ENCODE measurements at places on chromosomes 13 and 19.

GRCh38 chr13:27988520-27988919, at the start of gene URAD:
URAD (minus strand) TSS chr13:27988693; CDS start chr13:27988637, 56 bp downstream.
- DNase-seq, result no peak

DNA sequence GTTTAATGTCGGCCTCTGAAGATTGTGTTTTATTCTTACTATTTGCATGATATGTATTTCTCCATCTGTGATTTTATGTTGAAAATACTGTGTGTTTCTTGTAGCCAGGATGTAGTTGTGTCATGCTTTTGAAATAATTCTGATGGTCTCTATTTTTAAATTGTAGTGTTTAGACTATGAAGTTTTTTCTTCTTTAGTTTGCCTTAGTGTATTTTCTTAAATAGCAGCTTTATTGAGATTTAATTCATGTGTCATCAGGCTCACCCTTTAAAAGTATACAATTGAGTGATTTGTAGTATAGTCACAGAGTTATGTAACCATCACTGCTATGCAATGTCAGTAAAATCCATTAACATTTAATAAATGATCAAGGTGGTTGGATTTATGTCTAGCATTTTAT, 74.5 kb downstream of the PCCA start:
- no peak for DNase-seq

- DNase-seq, result no peak
Measured at GRCh38 chr19:33498391-33499000, 23.1 kb downstream of the PEPD start.

DNA sequence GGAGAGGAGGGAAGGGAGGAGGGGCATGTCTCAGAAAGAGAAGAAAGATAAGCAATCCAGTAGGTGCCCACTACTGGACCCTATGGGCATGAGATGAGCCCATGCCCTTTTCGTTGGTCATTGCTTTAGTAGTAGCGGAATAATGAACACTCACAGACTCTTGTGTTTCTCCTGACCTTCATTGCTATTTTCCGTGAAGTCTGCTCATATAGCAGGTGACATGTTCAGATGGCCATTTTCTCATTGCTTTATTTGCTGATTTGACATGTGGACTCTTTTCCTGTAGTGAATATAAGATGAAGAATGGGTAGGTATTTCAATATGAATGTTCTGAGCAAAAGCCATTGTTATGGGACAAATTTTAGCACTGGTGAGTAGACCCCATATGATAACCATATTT, 16.4 kb downstream of the WDFY2 start:
- no peak for DNase-seq

DNA sequence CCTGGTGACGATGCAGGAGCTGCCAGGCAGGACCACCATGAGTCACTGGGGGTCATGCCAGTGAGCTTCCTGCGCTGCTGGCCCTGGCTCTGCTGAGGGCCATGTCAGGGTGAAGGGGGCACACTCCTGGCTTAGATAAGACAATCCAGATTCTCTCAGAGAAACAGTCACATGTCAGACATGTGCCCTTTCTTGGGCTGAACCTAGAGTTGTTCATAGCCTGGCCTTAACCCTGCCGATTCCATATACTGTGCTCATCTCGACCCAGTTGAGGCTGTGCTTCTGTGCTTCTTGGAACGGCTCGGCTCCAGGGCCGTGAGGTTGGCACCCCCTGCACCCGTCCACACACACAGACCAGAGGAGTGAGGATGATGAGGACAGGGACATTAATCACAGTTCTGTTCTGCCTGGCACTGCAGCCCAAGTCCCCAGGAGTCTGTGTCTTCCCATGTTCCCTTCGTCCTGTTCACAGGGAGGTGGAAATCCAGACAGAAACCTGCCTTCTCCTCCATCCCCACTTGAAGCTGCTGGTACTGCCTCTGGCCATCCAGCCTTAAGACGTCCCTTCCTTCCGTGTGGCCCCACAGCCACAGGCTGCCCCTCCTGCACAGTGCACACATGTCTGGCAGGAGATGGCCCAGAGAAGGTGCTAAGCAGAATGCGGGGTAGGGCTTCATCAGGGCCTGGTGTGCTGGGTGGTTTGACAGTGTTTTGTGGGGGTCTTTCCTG, 50.0 kb downstream of the LYL1 start:
- no peak for DNase-seq

- DNase-seq, result no peak
Measured at GRCh38 chr19:40908976-40909375, 26.9 kb upstream of the CYP2A7 start.

DNA sequence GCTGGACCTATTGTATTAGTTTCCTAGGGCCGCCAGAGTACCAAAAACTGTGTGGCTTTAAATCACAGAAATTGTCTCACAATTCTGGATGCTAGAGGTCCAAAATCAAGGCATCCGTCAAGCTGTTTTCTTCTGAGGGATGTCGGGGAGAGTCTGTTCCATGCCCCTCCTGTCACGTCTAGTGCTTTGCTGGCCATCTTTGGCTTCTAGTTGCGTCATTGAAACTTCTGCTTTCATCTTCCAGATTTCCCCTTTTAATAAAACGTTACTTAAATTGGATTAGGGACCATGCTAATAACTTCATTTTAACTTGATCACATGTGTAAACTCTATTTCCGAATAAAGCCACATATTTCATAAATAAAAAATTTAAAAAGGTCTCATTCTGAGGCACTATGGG, 47.5 kb downstream of the TRPM4 start:
- no peak for DNase-seq

GRCh38 chr19:8430650-8431049, 14.1 kb upstream of the HNRNPM start:
- DNase-seq, result no peak

- no peak for DNase-seq
Measured at GRCh38 chr19:14530005-14530348, 583 bp downstream of the TECR start.

DNA sequence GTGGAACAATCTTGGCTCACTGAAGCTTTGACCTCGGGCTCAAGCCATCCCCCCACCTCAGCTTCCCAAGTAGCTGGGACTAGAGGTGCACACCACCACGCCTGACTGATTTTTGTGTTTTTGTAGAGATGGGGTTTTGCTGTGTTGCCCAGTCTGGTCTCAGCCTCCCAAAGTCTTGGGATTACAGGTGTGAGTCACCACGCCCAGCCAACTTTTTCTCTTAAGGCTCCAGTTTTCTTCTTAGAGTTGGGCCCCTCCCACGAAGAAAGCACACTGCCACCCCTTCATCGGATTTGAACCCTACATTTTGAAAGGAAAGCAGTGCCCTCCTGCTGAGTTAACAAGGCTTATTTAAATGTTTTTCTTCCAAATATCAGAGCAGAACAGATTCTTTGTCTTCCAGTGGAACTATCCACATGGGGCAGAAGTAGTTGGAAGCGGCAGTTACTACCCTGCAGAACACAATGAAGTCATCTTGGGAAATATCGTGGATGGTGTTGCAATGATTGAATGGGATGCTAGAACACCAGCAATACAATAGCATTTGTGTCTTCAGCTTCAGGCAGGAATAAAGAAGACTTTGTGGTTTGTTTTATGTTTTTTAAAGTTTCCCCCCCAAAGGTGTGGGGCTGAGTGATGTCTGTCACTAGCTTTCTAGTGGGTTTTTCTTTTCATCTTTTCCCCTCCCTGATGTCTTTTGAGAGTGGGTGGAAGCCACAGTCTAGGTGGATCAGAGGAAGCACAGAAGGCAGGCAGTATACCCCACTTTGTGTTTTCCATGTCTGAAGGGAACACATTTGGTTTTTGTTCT, 8.9 kb downstream of the ACTN4 start:
- DNase-seq, result peak; percentile 31

- peak; percentile 44 for DNase-seq
Measured at GRCh38 chr19:6412447-6413091, 12.0 kb downstream of the KHSRP start.

GRCh38 chr13:39037410-39037879, 444 bp downstream of the PROSER1 start:
- no peak for DNase-seq

DNA sequence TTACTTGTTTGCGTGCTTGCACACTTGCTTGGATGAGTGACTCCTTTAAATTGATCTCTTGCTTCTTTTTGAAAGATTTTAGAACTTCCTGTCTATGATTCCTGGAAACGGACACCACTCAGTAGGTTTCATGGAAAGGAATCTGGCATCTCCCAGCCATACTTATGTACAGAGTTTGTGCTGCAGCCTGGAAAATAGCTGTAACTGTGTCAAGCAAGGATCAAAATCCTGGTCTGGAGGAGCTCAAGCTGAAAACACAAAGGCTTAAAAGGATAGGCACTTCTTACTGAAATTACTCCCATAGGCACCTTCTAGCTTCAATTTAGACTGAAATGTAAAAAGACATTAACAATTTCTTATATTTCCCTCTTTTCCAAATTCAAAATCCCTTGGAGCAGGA, 1.4 kb upstream of the FREM2 start:
- DNase-seq, result no peak

GRCh38 chr19:18100710-18101109, 3.1 kb downstream of the MAST3 start:
- DNase-seq, result no peak

- DNase-seq, result no peak
Measured at GRCh38 chr19:13952931-13953531, 722 bp downstream of the DCAF15 start.

- DNase-seq, result no peak
Measured at GRCh38 chr19:35291916-35292315, at the start of gene MAG. MAG (plus strand) TSS chr19:35292161; CDS start chr19:35295409, 3,248 bp downstream.

GRCh38 chr13:75806117-75806516, 170.0 kb downstream of the LMO7 start:
- DNase-seq, result no peak

DNA sequence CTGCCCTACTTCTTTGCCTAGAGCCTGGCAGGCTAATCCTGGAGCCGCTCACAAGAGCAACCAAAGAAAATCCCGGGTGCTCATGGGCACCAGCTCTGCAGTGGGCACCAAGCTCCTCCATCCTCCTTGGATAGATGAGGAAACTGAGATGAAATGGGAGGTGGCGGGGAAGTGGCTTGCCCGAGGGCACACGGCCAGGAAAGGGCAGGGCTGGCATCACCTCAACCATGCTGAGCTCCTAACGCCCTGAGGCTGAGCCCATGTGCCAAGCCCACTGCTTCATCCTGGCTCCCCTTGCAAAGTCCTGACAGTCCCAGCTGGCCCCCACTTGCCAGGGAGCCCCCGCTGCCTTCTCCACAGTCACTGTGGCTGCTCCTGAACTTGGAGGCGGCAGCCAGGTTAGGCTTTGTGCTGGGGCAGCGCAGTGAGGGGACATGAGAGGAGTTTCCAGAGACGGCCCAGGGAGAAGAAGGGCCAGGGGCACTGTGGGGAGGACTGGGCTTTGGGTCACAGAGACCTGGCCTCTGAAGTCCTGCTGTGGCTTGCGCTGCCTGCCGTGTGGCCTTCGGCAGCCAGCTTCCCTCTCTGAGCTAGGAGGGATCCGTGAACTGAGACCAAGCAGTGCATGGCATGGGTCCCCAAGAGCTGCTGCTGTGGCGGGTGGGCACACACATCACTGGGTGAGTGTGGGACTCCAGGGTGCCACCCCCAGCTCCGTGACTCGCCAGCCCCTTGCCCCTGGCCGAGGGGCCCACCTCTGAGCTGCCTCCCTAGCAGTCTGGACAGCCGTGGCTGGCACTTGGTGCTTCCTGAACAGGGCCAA, 17.5 kb downstream of the TMED1 start:
- no peak for DNase-seq

GRCh38 chr13:23919006-23919405, 21.7 kb upstream of the C1QTNF9B start:
- DNase-seq, result no peak

DNA sequence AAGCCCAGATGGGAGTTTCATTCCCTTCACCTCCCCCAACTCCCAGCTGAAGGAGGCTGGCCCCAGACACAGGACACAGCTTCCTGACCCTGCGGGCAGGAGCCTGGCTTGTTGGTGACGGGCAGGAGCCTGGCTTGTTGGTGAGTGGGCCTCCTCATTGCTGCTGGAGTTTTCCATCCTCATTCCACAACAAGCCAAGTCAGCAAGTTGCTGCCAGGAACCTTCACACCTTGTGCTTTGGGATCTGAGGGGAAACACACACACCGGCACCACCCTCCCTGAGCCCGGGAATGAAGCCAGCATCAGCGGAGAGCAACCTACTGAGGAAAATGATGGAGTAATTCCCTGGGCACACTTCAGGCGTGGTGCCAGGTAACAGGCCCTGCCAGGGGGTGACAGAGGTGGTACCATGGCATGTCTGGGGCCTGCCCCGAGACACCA, 74.9 kb downstream of the ALOX5AP start:
- no peak for DNase-seq

DNA sequence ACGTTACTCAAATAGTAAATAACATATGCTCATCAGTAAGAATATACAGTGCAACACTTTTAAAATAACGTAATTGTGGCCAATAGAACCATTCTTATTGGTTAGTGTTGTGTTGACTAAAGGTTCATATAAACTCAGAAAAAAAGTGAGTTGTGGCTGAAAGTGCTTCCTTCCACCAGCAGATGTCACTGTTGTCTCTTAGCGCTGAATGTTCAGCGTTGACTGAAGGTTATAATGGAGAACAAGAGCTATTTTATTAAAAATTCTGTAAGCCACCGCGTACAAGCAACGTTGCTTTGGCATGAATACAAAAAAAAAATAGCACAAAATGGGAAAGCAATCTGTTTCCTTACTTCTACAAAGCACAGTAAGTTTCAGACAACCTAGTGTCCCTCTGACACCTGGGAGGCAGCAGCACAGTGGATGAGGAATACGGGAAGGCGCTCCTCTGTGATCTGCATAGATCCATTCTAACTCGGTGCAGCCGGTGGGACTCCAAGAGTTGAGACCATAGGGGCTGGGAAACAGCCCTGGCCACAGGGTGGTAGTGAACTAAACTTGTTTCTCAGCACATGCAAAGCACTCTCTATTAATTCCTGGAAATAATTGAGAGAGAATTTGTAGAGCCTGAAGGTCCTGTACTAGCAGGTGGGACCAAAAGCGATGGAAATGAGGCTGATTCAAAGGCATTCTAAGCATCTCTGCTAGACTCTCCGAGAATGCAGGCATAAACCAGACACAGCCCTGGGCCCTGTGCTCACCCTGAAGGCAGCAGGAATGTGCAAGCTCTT, 23.9 kb upstream of the OXGR1 start:
- peak; percentile 24 for DNase-seq

DNA sequence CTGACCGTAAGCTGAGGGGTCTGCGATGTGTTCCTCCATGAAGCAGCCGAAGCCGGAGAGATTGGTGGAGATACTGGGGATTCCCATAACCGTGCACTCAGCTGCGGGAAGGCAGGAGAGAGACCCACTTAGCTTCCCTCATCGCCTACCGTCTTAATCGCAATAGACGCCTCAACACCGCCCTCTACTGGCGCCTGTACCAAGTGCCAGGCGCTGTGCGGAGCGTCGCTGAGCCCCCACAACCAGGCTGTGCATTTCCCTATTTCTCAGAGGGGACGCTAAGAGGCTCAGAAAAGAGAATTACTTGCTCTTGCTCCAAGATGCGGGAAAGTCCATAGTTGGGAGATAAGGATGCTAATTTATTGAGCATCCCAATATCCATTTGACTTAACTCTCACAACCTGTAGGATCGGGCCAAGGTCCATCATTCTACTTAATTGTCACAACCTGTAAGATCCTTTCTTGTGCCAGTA, 5.8 kb downstream of the FTL start:
- peak; percentile 83 for DNase-seq

DNA sequence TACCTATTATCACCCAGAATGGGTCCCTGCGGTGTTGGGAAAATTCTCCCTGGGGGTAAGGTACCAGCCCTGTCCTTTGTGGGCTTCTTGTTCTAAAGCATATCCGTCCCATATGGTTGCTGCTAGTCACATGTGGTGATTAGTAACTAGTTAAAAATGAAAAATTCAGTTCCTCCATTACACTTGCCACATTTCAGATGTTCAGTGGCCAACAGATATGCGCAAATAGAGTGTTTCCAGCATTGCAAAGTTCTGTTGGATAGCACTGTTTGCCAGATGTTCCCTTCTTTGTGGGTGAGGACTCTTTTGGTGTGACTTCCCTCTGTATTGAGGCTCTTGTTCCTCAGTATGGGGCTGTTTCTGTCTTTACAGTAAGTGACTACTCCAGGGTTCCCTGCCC, 3.8 kb downstream of the CNOT3 start:
- no peak for DNase-seq

Measured in activated gamma-delta T cell treated with Interleukin-2 at 50 U/mL for 16 hours (primary cell).